ENCODE measurements at places on chromosomes 5 and 9.

DNA sequence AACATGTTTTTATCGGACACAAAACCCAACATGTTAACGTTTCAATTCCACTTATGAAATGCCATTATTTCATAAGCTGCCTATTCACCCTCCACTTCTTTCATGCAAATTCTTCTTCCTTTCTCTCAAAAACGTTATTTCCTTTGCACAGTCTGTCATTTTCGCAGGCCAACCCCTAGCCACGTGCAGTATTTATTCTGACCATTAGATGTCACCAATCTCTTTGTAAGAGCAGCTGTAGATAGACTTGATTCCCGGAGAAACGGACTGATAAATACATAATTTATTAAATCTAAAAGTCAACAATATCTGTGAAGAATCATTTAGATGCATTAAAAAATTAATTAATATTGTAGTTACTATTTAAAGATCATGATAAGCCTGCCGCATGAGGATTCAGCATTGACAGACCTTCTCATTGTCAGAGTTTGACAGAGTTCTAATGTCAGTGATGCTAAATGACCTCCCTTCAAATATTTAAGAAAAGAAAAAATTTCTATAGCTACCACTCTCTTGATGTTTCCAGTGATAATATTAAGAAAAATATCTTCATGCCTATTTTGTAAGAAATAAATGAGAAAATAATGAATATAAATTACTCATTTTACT lies 933.6 kb downstream of the CDH12 start:
- DNase-seq: no peak

DNA sequence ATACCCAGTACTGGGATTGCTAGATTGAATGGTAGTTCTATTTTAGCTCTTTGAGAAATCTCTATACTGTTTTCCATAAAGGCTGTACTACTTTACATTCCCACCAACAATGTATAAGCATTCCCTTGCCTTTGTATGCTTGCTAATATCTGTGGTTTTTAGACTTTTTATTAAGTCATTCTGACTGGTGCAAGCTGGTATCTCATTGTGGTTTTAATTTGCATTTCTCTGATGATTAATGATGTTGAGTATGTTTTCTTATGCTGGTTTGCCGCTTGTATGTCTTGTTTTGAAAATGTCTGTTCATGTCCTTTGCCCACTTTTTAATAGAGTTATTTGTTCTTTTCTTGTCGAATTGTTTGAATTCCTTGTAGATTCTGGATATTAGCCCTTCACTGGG lies 512.7 kb upstream of the PAPPA start:
- DNase-seq: no peak

DNA sequence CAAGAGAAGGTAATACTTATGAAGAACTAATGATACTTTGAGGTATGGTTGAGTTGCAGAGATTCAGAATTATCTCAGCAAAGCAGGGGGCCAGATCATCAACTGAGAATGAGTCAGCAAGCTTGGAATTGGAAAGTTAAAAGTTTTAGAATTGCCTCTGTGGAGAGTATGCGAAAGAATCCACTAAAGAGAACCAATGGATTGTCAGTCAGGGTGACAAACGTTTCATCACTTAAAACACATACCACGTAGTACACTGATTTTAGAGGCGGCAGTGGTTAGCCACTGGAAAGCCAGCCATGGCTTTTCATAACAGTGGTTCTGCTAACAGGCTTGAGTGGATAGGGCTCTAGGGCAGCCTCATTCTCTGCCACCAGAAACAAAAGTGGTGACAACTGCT lies 30.7 kb downstream of the AOPEP start:
- DNase-seq: no peak

DNA sequence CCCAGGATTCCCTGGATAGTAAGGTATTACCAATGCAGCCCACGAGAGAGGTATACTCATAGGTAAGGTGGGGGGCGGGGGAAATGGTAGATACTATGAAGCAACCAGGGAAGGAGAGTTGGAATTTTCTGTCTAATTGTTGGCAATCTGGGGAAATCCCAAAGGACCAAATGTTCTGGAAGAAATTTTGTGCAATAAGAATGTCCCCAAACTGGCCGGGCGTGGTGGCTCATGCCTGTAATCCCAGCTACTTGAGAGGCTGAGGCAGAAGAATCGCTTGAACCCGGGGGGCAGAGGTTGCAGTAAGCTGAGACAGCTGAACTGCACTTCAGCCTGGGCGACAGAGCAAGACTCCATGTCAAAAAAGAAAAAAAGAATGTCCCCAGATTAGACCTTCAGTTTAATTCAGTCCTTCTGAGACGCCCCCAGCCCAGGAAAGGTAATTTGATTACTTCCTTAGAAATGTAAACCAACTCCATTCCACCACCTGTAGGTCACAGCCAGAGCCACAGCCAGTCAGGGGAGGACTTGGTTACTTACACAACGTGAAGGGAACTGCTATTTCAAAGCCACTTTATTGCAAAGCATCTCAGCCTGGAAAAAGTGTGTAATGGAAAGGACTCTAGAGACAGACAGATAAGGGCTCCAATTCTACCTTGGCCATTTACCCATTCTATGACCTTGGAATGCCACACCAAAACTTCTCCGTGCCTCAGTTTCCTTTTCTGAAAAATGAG lies 50.0 kb upstream of the KLF4 start:
- DNase-seq: no peak

- DNase-seq: no peak
These were observed 545.9 kb upstream of the RIOK2 start for GRCh38 chr5:97728920-97729319.

Measured in liver (tissue), 10 donors.